GM04503 (cell line): ENCODE measurements at places on chromosomes 4 and X.

DNA sequence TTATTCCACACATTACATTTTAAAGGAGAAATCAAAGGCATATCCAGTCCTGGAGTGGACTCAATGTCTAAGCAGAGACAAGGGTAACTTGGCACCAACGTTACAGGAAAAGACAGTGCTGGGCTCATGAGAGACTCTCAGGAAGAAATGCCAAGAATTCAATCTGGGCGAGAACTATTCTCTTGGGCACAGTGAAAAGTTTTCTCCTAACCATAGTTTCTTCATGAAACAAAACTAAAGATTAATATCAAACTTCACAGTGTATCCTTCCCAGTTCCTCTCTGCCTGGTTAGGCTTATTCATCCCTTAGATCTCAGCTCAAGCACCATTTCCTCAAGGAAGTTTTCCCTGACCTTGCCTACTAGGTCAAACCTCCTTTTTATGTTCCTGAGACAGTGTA is 109.4 kb upstream of the TLL1 start:
- DNase-seq, result no peak

DNA sequence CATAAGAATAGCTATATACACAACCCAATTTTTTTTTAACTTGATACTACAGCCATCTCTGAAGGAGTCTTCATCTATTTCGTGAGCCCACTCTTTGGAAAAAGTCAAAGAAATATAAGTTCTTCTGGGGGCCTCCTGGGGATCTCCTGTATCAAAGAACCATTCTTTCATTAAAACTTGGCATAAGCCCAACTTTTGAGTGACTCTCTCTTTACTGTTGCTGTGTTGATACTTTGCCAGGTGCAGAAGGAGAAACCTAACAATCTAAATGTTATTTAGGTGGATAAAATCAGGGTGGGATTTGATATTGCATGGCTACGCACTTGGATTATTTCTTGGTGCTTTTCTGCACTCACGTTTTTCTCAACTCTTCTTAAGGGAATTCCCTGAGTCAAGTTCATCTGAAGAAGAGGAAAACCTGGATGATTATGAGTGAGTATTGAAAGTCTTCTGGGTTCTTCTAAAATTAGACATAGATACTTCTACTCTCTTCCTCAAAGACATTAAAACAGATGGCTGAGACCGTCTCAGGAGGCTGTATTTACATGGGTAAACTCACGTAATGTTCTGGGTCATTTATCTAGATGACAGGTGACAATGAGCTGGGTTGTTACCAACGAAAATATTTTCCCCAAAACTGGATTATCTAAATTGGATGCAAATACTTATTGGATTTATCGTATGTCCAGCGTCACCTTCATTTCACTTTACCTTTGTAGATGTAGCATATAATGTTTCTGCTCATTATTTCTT is 25.2 kb downstream of the BMX start:
- no peak for DNase-seq

DNA sequence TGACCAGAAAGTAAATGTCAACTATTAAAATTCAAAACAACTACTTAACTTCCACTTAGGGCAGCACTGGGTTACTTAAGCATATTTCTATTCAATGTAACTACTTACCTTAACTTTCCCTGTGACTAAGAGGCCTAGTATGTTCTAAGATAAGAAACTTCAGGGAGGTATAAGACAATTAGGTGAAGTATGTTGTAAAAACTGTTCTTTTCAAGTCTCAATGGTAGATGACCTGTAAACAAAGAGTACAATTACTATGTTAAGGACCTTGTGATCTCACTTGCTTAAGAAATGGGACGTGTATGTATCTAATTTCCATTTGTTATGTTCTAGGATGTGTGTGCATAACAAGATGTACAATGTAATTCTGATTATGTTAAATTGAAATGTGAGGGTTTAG is 960.5 kb downstream of the CCSER1 start:
- DNase-seq, result no peak

DNA sequence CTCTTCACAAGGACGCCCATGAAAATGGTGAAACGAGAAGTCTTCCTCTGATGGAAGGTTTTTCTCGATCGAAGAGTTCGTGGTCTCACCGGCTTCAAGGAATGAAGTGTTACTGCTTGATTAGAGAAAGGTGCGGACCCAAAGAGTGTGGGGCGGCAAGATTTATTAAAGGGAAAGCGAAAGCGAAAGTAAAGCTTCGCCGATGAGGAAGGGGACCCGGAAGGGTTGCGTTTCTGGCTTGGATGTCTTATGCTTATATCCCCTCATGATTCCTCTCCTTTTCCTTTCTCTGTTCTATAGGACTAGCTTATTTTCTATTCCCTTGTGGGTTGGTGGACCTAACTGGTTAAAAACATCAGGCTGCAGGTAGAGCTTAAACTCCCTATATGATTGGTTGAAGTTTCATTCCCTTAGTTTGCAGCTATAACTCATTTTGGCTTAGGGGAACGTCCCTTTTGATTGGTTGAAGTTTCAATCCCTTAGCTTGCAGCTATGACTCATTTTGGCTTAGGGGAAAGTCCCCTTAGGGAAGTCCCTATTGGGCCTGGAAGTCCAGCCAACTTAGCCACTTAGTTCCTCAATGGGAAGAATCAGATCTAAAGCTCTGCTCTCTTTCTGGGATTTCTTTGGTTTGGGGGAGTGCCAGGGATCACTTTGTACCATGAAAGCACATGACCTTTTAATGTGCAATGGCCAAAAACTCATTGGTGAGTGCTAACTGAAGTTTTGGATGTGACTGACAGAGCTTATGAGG is 1025.0 kb upstream of the PCDH10 start:
- DNase-seq, result no peak

- no peak for DNase-seq
These were observed 36.4 kb upstream of the CT47C1 start for GRCh38 chrX:119036107-119037029.

DNA sequence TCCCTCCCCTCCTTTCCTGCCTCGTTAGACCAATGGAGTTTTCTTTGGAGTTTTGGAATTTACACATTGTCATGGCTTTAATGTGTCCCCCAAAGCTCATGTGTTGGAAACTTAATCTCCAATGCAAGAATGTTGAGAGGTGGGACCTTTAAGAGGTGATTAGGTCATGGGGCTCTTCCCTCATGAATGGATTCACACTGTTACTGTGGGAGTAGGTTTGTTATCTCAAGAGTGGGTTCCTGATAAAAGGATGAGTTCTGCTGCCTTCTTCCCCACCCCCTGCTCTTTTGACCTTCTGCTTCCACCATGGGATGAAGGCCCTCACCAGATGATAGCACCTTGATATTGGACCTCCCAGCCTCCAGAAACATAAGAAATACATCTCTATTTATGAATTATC is 16.8 kb downstream of the MORF4L2 start:
- DNase-seq, result no peak

GRCh38 chr4:152278172-152278504 is 257.8 kb downstream of the FBXW7 start:
- no peak for DNase-seq

DNA sequence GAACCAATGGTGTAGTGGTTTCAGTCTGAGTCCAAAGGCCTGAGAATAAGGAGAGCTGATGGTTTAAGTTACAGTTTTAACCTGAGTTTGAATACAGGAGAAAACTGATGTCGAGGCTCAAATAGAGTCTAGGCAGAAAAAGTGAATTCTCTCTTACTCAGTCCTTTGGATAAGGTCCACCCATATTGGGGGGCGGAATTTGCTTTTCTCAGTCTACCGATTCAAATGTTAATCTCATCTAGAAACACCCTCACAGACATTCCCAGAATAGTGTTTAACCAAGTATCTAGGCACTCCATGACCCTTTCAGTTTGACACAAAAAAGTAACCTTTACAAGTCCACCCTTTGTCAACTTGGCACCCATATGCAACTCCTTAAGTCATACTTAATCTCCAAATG is 216.0 kb downstream of the GRID2 start:
- DNase-seq, result no peak

GRCh38 chrX:46447384-46447783 is 97.8 kb downstream of the ZNF674 start:
- DNase-seq, result peak; percentile 4

- no peak for DNase-seq
These were observed 93.1 kb downstream of the PDLIM5 start for GRCh38 chr4:94544811-94545210.

- peak; percentile 51 for DNase-seq
These were observed 14.7 kb downstream of the SORCS2 start for GRCh38 chr4:7206911-7207567.

GRCh38 chrX:11992271-11992670 is 146.0 kb upstream of the FRMPD4 start:
- DNase-seq, result no peak

- DNase-seq, result peak; percentile 21
These were observed 82.0 kb downstream of the PLS3 start for GRCh38 chrX:115642895-115643530.

DNA sequence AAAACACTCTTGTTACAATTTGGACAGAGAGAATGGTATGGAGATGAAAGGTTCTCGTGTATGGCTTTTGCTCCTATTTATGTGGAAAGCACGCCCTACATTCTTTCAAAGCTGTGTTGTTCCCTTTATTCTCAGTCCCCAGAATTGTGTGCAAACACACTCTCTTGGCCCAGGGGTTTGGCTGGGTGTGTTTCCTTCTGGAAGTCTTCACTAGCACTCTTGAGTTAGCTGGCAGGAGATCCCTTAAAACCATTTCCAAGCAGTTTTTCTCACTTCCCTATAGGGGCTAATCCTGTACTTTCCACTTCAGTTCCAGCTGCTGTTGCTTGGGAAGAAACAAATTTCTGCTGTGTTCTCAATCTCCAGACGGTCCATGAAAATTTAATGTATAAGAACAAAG is 35.1 kb downstream of the FHL1 start:
- DNase-seq, result no peak

DNA sequence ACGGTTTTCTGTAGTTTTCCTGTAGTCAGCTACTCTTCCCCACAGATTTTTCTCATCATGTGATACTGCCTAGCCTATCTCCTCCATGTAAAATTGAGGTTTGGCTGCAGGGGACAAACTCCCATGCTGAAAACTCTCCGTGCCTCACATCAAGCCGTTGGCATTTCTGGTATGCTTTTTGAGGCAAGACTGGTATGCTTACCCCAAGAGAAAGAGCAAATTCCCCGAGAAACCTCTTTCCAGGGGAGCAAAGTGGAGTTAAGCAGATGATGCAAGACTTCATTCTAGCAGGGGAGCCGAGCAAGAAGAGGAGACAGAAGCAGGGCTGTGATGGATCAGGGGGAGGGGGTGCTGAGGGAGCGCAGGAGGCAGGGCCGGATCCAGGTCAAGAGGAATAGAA is 4.8 kb downstream of the SOWAHD start:
- peak; percentile 77 for DNase-seq

GRCh38 chr4:114479595-114479994 is 119.0 kb upstream of the UGT8 start:
- no peak for DNase-seq

GRCh38 chrX:154021131-154021611 is 1.5 kb upstream of the IRAK1 start:
- DNase-seq, result no peak
